Suppressor macrophage treated with lipopolysaccharide for 4 hours (primary cell): ENCODE measurements at places on chromosomes 6 and 20.

DNA sequence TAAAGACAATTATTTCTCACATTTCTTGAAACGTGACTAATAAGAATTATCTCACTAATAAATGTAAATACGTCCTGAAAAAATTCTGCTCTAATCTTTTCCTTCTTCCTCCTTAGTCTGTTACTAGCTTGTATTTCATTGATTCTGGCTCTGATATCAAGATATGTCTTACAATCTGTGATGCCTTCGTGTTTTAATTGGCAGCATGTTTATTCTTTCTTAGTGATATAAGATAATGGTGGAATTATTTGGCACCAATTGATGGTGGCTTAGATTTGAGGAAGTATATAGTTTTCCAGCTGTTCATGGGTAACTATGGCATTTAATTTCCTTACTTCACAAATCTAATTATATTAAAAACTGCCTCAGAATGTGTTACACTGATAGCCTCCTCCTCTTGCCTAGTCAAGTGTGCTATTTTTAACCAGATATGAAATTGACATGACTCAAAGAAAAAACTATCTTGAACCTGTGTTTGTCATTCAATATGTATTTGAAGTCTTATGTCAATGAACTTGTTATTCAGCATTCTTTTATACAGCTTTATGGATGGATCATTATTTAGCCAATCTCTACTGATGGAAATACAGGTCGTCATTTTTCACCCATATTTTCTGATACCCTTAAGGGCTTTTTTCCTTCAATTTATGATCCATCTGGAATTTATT, 5.3 kb downstream of the CCNC start:
- no peak for DNase-seq

DNA sequence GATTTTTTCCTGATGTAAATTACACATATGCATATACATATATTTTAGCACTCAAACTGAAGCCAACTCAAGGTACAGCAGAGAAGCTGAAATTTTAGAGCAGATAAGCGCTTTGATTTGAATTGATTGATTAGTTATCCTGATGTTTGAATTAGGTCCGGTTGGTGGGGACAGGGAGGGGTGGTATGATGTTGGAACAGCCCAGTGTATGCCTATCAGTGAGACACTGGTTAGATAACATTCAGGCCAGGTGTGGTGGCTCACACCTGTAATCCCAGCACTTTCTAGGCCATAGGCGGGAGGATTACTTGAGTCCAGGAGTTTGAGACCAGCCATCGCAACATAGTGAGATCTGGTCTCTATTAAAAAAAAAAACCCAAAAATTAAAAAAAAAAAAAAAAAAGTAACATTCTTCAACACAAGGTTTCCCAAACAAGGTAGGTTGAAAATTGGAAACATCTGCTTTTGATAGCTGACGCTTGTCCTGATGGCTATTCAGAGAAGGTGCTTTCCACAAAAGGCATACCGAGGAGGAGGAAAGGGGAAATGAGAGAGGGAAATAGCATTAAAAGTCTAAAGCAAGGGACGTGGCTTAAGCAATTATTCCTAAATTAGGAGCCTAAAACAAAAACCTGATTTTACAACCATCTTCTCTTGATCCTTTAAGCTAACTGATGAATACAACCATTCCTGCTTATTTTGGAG, 288.4 kb upstream of the JARID2 start:
- peak; percentile 80 for DNase-seq

DNA sequence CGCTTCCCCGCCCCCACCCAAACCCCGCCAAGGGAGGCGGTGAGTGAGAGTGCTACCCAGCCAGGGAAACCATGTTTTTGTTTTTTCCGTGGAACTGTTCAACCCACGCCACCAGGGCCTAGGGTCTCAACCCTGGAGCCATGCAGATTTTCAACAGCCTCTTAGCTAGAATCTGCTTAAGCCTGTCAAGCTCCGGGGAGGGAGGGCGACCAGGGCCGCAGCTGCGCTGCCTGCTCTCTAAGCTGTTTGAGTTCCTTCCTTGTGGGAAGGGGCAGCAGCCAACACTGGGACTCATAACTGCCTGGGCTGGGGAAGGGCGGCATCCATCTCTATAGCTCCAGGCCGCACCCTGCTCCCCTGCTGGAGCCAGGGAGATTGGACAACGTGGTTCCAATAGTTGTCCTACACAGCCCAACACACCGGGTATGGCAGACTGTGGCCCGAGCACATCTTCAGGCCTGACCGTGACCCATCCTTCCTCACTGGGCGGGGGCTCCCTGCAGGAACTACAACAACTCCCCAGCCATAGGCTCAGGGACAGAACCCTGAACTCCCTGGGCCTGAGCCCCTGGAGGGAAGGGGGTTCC, 1065.7 kb upstream of the MANEA start:
- DNase-seq = no peak

DNA sequence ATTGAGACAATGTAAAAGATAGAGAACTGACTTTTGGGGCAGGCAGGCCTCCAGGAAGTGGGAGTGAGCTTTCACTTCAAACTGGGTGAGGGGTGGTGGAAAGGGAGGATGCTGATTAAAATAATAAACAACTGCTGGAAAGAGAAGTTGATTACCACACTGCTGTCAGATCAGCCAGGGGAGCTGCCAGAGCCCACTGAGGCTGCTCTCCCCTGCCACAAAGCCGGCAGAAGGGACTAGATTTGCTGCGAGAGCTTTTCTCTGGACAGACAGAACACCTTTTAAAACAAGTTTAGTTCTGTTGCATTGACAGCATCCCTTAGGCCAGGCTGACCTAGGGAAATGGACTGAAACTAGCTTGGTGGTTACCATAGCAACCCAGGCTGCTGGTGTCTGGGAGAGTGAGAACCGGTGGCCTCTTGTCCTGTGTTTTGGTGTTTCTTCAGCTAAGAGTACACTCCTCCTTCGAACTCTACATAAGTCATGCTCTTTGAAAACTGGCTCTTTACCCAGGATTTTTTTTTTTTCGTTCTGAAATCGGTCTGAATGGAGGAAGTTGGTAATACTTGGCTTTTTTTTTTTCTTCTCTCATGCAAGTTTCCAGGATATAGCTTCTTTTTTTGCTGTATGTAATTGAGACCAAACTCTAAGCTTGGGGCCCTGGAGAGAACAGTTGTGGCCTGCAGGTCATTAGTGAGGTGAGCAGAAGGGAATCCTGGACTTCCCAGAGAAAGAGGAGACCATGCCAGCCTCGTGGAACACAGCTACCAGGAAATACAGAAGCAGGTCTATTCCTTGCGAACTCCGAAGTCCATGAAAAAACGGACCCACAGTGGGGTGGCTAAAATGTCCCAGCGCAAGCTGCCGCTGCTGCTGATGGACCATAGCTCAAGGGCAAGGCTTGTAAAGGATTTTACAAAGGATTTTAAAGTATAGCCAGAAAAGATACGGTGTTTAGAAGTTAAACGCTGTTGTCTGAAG, 374.4 kb downstream of the UTRN start:
- DNase-seq = peak; percentile 43

DNA sequence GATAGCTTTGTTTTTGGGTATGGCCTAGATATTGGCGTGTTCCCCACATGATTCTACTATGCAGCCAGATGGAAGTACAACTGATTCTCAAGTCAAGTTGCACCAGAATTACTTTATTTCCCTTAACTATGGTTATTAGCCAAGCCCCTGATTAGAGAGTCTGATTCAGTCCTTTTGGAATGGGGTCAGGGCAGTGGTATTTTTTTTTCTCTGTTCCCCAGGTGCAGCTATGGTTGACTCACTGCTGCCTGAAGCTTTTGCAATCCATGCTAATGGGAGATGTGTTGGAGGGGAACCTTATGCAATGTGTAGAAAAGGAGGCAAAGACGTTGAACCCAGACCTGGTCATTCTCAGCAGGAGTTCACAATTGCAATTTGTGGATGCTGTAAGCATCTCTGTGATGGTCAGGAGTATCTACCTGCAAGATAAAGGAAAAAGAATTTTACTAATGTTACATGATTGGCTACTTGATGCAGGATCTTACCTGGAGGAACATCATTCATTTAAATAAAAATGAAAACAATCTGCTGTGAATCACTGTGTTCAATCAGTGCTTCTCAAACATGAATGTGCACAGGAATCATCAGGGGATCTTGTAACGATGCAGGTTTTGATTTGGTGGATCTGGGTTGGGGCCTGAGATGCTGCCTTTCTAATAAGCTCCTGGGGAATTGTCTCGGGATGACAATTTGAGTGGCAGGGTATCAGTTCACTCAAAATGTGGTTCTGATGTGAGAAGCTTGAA, 49.4 kb downstream of the PFDN4 start:
- no peak for DNase-seq

DNA sequence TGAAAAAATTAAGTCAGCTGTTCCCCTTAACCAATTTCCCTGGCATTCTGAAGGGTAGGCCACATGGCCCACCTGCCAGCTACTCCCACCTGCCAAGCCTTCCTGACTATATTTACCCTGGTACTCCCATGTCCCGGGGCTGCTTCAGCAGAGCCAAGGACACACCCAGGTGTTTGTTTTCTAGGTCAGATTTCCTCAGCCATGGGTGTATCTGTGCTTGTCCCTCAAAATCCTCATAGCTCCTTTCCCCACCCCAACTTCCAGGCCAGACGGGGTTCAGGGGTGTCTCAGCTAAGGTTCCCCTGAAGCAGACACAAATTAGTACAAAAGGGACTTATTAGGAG, 139.4 kb upstream of the CDYL start:
- no peak for DNase-seq

- DNase-seq = no peak
Measured at GRCh38 chr20:37293301-37293943, 4.0 kb downstream of the MANBAL start.
